ENCODE measurements at places on chromosomes 16 and 17.

- no peak for DNase-seq
Measured at GRCh38 chr17:76550712-76551615, 11.1 kb downstream of the PRCD start.

- no peak for DNase-seq
Measured at GRCh38 chr17:29451121-29451742, 61.1 kb downstream of the TAOK1 start.

DNA sequence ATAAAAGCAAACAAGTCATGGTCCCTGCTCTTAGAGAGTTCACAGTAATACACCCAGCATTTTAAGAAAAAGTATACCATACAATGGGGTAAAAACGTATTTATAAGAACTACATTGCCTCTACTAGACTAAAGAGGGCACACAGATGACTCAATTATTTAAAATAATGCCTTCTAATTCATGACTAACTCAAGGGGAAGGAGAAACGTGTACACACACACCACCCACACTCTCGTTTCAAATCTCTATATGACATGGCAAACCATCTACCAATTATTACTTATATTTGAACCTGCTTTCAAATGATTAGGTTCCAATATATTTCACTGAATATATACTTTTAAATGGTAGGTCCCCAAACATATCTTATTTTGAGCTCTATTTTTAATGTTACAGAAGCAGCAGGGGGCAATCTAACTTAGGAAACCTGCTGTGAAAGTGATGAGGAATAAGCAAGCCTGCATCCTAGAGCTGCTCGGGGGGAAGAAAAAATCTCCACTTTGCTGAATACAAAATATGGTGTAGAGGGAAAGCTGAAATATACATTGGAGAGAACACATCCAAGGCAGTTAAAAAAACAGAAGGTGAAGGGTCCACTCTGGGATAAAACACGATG, 232.4 kb upstream of the PSMD7 start:
- no peak for DNase-seq

DNA sequence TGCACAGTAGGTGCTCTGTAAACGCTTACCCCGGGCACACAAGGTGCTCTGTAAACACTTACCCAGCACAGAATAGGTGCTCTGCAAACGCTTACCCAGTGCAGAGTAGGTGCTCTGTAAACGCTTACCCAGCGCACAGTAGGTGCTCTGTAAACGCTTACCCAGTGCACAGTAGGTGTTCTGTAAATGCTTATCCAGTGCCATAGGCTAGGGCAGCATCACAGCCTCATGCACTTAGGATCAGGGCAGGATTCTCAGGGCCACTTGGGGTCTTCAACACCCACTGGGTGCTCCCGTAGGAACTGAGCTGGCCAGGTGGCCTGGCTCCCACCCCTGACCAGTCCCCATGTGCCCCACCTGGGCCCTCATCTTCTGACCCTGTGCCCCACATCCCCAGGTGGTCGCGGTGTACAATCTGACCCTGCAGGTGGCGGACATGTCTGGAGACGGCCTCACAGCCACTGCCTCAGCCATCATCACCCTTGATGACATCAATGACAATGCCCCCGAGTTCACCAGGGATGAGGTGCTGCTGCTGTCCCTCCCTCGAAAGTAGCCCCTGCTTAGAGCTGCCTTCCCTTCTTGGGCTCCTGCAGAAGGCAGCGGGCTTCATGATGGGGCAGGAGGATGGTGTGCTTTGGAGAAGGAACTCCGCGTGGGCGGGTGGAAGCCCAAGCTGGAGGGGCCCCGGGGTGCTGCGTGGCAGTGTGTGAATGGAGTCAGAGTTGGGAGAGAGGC, 13.1 kb downstream of the SLC22A31 start:
- DNase-seq = no peak

DNA sequence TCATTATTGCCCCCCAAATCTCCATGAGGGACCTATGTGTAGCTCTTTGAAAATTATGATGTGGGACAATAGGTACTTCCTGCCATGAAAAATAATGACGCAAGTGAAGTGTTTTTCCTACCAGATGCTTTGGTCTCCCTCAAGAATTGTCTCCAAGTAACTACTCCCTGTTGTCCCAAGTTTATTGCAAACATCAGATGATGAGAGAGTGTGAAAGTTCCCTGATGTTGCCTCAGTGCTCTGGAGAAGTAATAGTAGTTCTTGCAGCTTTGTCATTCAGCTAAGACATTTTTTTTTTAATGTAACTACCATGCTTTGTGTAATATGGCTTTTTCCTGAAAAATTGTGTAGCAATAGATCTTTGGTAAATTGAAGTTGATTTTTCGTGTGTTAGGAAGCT, 20.1 kb downstream of the LPCAT2 start:
- DNase-seq = no peak

DNA sequence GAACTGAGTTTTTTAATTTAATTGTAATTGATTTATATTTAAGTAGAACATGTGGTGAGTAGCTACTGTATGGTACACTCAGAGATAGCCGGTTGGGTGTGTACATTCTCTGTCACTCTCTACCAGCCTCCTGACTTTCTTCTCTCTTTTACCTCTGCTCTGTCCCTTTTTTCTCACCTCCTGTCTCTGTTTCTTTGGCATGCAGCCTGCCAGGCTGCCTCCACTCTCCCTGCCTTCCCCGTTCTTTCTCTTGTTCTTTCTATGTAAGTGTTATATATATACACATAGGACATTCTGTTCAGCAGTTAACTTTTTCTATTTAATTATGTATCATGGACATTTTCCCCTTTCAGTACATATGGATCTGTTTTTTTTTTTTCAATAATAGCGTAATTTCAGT, 50.8 kb downstream of the MRTFB start:
- DNase-seq = no peak

- DNase-seq = no peak
Measured at GRCh38 chr17:30292286-30292858, 628 bp upstream of the BLMH start.

DNA sequence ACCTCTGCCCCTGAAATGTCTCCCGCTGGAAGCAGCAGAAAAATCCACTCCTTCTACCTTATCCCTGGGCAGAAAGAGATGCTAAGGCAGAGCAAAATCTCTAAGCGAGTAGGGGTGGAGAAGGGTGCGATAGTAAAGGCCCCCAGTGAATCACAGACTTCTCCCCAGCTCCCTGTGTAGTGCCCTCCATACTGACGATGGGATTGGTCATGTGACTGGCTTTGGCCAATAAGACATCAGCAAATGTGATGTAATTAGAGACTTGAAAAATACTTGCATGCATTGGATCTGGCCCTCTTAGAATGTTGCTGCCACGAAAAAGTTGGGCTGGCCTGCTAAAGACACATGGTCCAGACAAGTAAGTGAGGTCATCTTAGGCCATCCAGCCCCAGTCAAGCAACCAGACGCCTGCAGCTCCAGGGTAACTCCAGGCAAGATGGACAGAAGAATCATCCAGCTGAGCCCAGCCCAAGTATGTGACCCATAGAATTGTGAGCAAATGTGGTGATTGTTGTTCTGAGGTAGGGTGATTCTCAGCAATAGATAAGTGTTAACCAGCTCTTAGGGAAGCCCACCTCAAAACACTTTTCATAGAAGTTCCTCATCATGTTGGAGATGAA, 36.0 kb downstream of the HASPIN start:
- DNase-seq = no peak

DNA sequence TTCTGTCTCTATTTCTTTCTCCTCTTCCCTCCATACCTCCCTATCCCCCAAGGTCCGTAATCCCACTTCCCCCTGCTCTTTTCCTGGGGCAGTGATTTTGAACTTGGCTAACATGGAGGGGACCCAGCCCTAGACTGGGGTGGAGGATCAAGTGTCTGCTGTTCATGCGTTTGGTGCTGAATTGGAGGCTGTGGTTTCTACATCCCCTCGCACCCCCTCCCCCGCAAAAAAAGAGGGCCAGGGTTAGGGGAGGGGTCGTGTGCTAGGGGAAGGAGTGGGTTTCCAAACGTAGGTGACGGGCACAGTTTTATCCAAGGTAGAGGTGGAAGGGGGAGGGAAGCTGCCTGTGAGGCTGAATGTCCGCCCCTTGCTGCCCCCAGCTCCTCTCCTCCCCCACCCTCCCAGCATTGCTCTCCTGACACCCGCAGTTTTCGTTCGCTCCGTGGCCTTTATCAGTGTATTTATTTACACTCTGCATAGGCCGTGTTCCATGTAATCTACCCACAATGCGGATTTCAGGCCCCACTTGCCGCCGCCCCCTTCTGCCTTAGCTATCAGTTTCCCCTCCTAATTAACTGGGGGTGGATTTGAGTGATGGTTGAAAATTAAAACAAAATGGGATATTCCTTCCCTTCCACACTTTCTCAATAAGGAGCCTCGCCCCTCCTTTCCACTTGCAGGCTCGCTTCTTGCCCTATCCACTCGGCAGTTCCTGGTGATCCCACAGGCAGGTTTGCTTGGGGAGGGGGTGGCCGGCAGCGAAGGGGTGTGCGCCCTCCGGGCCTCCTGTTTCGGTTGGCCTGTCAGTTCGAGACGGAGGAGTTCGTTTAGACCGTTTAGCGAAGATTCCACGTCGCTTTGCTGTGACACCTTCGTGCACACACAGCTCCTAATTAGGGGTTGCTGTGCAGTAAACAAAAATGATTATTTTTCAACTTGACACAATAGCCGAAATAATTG, 2.0 kb downstream of the GNAO1 start:
- no peak for DNase-seq

DNA sequence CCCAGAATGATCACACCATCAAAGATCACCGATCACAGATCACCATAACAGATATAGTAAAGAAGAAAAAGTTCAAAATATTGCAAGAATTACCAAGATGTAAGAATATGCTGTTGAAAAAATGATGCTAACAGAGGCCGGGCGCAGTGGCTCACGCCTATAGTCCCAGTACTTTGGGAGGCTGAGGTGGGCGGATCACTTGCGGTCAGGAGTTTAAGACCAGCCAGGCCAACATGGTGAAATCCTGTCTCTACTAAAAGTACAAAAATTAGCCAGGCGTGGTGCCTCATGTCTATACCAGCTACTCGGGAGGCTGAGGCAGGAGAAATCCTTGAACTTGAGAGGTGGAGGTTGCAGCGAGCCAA, 53.2 kb downstream of the CPPED1 start:
- no peak for DNase-seq

DNA sequence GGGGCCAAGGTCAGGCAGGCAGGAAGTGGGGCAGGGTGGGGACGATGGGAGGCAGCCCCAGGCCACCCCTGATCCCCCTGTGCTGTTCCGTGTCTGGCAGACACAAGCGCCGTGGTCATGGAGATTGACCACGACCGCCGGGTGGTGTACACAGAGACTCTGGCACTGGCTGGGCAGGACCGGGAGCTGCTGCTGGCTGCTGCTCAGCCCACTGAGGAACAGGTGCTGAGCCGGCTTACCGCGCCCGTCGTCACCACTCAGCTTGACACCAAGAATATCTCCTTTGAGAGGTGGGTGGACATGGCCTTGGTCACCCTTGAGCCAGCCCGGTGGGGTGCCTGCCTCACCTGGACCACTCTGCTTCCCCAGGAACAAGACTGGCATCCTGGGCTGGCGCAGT, 13.7 kb downstream of the CORO6 start:
- DNase-seq = no peak

GRCh38 chr17:8867361-8867981, at the start of gene PIK3R6:
PIK3R6 (minus strand) TSS chr17:8867674; CDS start chr17:8849794, 17,880 bp downstream.
- peak; percentile 59 for DNase-seq

DNA sequence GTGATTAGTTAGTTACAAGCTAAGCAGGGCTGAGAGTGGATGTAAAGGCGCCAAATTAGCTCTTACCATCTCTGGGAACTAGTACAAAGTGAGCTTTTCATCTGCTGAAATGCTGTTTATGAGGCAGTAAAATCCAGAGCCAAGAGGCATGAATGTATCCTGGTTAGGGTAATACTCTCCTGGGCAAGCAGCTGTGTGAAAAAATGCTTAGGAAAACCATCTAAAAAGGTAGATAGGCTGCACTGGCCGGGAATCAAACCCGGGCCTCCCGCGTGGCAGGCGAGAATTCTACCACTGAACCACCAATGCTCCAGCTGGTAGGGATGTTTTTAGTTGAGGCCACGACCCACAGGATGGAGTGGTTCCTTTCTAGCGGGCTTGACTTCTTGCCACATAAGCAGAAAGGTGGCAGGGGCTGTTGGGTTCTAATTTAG, 23.0 kb downstream of the VAC14 start:
- no peak for DNase-seq

- no peak for DNase-seq
Measured at GRCh38 chr16:66735891-66736290, 15.5 kb downstream of the DYNC1LI2 start.

DNA sequence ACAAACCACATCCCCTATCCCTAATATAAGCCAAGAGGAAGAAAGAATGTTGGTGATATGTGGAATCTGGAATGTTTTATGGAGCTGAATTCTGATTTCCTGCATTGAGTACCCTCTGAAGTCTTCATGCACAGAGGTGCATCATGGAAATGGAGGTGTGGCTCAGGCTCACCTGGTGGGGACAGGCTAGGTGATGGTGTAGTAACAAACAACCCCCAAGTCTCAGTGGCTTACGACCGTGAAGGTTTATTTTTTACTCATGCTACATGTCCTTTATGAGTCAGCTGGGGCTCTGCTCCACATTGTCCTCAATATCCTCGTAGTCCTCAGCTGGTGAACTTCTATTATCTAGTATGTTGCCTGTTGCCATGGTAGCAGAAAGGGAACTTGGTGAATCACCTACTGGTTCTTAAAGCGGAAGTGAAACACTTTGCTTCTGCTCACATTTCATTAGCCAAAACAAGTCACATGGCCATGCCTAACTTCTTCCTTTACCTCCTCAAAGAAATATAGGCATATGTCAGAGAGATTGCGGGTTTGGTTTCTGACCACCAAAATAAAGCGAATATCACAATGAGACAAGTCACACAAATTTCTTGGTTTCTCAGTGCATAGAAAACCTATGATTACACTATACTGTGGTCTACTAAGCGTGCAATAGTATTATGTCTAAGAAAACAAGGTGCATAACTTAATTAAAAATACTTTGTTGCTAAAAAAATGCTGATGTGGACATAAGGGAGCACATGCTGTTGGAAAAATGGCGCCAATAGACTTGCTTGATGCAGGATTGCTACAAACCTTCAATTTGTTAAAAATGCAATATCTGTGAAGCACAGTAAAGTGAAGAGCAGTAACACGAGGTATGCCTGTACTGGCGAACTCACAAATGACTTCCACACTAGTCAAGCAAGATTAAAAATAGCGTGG, at the start of gene PMFBP1:
PMFBP1 (minus strand) TSS at position 51 of the 930 bp plus-strand sequence. CDS start 947 bp downstream, outside the sequence.
- peak; percentile 60 for DNase-seq
